ENCODE measurements at places on chromosomes 1 and 21.

- no peak for DNase-seq
Observed at GRCh38 chr1:204634260-204634910, 51.2 kb downstream of the LRRN2 start.

- no peak for DNase-seq
Observed at GRCh38 chr1:166283190-166283589, 116.4 kb upstream of the FAM78B start.

DNA sequence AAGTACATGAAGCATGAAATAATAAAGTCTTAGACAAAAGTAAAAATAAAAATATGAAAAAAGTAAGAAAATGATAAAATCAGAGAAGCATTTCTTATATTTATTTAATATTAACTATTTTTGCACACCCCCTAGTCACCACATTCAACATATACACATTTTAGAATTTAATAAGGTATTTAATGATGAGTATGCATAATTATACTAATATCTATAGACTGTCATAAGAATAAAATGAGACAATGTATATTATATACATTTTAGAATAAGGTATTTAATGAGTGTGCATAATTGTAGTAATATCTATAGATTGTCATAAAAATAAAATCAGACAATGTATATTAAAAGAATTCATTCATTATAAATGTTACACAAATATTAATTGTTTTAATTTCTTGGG is 18.9 kb downstream of the PIGK start:
- no peak for DNase-seq

DNA sequence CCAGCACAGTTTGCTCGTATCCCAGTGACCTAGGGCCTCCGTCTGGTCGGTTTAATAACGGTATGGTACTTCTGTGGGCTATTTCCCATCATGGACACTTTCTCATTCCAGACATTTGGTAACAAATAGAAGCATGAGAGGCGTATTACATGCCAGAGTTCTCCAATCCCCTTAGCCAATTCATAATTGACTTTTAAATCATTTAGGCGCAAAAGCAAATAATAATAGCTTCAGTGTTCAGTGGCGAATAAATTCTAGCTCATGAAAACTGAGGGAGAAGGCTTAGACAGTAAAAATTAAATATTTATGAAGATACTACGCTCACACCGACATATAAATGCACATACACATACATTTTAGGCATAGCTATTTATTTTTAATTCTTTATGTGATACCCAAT is 50.6 kb downstream of the CD247 start:
- no peak for DNase-seq

GRCh38 chr1:121522061-121522759 is 337.4 kb downstream of the SRGAP2C start:
- no peak for DNase-seq

GRCh38 chr1:221878134-221878533 is 136.2 kb upstream of the DUSP10 start:
- DNase-seq: no peak

DNA sequence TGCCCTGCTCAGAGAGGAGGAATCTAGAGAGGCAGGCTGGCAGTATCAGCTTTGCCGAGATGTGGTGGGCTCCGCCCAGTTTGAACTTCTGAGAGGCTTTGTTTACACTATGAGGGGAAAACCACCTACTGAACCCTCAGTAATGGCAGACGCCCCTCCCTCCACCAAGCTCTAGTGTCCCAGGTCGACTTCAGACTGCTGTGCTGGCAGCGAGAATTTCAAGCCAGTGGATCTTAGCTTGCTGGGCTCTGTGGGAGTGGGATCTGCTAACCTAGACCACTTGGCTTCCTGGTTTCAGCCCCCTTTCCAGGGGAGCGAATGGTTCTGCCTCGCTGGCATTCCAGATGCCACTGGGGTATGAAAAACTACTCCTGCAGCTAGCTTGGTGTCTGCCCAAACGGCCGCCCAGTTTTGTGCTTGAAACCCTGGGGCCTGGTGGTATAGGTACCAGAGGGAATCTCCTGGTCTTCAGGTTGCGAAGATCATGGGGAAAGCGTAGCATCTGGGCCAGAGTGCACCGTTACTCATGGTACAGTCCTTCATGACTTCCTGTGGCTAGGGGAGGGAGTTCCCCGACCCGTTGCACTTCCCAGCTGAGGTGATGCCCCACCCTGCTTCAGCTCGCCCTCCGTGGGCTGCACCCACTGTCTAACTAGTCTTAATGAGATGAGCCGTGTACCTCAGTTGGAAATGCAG is 43.6 kb downstream of the C21orf91 start:
- no peak for DNase-seq

- no peak for DNase-seq
Observed at GRCh38 chr1:111099289-111099688, 40.6 kb downstream of the DRAM2 start.

- no peak for DNase-seq
Observed at GRCh38 chr1:200369706-200370105, 40.1 kb downstream of the ZNF281 start.

DNA sequence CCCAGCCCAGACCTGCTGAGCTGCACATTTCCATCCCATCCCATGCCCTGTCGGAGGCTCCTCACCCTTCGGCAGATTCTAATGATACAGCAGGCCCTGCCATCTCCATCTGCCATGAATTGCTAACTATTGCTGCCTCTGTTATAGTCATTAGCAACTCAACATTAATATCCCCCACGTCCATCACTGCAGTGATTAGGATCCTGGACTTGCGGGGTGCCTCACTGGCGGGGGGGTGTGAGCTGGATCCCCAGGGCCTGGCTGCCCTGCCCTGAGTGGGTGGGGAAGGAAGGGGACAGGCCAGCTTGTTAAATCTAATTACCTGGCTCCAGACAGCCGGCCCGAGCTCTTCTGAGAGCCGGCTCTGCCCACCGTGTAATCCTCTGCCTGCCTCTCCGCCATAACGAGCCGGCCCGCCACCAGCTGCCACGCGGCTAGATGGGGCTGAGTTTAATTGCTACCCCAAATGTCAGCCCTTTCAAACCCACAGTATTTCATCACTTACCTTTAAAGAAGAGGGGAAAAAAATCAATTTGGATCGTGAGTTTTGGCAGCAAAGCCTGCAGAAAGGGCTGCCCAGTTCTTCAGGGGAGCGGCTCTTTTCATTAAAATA is 227.3 kb upstream of the CSF3R start:
- no peak for DNase-seq

- DNase-seq: peak; percentile 78
Observed at GRCh38 chr1:56688522-56689026, 43.5 kb downstream of the PRKAA2 start.

DNA sequence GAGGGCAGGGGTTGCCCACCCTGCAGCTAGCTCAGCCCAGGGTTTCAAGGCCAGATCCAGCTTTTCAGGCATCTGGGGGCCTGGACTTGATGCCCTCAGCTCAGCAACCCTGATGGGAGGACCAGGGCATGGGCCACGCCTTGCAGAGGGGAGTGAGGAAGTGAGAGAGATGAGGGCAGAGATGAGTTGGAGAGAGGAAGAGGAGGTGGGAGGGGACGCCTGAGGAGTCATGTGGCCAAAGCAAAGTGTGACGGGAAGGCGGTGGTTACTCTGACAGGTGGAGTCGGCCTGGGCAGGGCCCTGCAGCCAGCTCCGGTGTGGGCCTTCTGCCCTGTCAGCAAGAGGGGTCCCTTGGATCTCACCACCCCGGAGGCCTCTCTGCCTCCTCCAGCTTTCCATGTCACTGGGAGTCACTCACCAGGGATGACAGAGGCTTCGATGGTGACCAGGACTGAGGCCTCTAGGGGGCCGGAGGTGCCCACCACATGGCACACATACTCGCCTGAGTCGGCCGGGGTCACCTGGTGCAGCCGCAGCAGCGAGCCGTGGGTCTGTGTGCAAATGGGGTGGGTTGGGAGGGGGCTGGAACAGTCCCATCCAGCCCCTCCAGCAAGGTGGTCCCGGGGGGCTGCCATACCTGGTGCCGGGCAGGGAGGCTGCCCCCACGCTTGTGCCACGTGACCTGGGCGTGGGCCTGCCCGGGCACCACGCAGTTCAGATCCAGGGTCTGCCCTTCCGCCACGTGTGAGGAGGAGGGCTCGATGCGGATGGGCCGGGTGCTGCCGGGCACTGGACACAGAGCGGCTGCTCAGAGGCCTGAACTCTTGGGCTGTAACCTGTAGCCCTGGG is 40.4 kb downstream of the LDLRAD2 start:
- no peak for DNase-seq

GRCh38 chr1:18949686-18950400 is 6.6 kb downstream of the IFFO2 start:
- peak; percentile 81 for DNase-seq

All from islet precursor cell (in vitro differentiated cells).